ENCODE measurements at places on chromosomes 1 and 21.

DNA sequence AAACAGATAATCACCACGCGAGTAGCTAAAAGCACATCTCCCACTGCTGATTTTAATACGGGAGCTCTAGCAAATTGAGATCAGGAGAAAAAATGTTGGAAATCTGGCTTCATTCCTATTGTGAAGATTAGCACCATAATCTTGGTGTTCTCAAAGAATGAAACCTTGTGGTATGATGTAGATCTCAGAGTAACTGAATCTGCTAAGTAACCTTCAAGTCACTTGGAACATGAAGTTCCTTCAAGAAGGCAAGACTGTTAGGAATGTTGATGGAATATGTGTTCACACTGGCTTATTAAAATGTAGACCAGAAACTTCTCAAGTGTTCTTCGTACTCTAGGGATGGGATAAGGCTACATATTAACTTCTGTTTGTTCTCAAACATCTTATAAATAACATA lies 117.4 kb upstream of the CHRM3 start:
- no peak for DNase-seq

GRCh38 chr1:97174039-97174704 lies 452.6 kb downstream of the PTBP2 start:
- DNase-seq = no peak

DNA sequence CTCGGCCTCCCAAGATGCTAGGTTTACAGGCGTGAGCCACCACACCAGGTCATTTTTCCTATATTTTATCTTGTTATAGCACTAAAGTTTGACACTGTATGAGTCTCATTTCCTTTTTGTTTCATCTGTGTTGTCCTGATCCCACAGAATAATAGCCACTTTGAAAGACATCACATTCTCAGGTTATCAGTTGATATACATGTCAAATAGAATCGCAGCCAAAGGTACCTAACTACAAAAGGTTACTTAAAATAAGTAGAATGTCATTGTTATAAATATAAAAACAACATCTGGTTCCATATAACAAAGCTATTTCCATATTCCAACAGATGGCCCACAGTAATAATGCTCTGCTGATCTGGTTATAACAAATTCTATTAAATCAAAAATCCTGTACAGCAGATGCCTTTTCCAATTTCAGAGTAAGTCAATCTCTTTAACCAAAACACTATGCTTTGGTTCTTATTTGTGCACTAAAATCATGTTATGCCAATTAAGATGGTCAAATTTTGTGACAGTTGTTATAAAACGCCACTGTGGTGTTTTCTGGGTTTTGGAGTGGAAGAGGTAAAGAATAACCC lies 6.0 kb downstream of the FOXJ3 start:
- DNase-seq = no peak

DNA sequence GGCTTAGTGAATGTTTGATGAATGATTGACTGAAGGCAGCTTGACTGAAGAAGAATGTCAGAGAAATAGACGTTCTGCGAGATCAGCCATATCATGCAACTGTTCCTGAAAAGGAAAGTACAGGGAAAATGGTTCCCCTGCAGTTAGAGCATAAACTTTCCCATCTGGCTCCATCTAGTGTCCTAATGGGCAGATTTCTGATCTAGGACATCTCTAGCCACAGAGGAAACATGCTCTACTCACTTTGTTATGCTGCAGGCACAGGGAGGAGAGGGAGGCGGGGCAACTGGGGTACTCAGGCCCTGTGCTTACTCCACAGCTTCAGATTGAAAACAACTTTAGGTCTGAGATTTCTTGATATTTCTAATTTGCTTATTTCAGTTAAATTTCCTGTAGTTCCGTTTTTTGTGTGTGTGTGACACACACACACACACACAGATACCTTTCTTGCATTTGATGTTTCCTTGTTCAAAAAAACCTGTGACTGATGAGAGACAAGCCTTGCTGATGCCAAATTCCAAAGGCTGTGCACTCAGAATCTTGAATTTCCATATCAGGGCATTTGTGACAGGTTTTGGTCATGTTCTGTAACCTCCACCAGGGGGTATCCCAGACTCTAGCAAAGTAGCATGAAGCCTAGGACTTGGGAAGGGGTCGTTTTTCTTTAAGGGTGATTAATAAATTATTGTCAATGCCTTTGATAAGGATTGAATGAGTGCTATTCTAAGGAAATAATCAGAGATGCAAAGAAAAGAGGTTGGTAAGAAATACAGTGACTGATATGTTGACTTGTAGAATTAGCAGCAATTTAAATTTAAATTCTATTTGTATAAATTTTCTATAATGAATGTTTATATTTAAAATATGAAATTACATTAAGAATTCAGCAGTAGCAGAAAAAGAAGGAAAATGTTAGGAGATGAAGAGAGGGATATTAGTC lies 139.7 kb upstream of the BEND5 start:
- peak; percentile 4 for DNase-seq

GRCh38 chr1:161505686-161506085 lies 429 bp downstream of the FCGR2A start:
- DNase-seq = no peak

DNA sequence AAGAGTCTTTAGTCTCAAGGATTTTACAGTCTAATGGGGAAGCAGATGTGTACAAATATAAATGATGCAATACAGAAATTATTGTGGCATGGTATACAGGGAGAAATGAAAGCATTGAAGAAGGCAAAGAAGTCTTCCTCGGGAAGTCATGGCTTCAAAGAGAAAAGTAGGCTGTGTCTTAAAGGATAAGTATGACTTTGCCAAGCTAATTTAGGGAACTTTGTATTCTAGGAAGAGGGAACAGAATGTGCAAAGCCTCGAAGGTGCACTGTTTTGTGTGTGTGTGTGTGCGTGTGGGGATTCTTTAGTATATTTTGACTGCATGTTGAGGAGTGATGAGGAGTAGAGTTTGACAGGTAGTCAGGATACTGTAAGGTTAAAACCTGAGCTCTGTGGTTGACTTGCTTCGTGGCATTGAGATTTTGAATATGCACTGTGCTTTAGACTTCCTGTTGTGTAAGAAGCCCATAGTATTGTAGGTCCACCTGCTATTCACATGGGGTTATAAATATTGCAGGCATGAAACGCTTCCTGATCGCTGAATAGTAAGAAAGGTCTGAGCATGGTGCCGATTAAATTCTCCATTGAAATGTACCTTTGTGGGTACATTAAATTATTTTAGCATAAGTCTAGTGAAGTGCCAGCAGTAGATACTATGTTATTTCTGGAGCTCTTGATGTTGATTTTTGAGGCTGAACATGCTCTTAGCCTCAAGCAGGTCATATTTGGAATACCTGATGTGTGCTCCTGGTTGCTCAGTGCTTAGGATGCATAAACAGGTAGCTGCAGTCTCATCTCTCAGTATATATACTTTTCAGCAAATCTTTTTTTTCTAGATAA lies 8.0 kb downstream of the SMAP2 start:
- peak; percentile 43 for DNase-seq

DNA sequence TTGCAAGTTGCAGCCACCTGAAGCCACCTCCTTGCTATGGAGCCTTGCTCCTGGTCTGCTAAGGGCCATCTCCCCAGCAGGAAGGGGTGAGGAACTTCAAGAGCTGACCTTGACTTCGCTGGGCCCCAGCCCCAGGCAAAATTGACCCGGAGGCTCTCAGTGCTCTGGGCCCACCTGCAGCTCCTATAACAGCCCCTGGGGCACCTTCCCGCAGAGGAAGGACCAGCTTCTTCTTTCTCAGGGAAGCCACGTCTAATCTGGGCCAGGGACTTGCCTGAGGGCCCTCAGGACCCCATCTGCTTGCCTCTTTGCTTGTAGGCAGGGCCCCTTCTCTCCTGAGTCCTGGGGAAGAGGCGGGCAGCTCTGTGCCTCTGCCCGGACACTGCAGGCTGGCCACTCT lies 30.9 kb upstream of the GNPAT start:
- no peak for DNase-seq
